ENCODE measurements at places on chromosomes 1 and 21.

- DNase-seq = no peak
Observed at GRCh38 chr1:39228252-39228651, 23.8 kb downstream of the MACF1 start.

DNA sequence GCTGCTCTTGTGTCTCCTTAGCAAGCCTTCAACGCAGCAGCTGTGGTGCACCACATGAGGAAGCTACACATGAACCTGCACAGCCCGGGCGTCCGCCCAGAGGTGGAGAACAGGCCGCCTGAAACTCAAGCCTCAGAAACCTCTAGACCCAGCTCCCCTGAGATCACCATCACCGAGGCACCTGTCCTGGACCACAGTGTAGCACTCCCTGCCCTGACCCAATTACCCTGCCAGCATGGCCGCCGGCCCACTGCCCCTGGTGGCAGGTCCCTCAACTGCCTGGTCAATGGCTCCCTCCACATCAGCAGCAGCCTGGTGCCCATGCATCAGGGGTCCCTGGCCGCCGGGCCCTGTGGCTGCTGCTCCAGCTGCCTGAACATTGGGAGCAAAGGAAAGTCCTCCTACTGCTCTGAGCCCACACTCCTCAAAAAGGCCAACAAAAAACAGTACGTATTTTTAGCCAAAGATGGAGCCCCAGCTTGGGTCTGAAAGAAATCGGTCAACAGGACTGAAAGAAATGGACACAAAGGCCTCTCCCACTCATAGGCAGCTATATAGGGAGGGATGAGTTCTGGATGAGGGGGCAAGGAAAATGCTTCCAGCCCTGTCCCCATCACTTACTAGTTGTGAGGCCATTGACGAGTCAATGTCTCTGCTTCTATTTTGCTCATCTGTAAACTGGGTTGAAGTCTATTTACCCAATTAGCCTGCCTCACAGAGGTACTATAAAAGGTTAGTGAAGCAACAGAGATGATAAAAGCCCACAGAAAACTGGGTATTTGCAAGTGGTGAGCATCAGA lies 28.5 kb downstream of the CAMK1G start:
- DNase-seq = no peak

GRCh38 chr21:32279377-32279680 lies 480 bp upstream of the MIS18A start:
- no peak for DNase-seq

- DNase-seq = no peak
Observed at GRCh38 chr1:74522148-74522547, 9.7 kb upstream of the LRRC53 start.

GRCh38 chr1:111269825-111270406 lies 20.7 kb upstream of the CHIA start:
- DNase-seq = no peak

GRCh38 chr1:9119745-9120144 lies 9.2 kb downstream of the GPR157 start:
- DNase-seq = no peak

GRCh38 chr1:64892576-64893573 lies 73.5 kb downstream of the JAK1 start:
- DNase-seq = no peak

GRCh38 chr1:55050283-55050682 lies 10.9 kb downstream of the PCSK9 start:
- no peak for DNase-seq

- no peak for DNase-seq
Observed at GRCh38 chr1:35807614-35808449, at the start of gene AGO4. AGO4 (plus strand) TSS chr1:35808016; CDS start chr1:35808417, 401 bp downstream.

- DNase-seq = no peak
Observed at GRCh38 chr1:41632781-41633575, 148.5 kb upstream of the EDN2 start.

DNA sequence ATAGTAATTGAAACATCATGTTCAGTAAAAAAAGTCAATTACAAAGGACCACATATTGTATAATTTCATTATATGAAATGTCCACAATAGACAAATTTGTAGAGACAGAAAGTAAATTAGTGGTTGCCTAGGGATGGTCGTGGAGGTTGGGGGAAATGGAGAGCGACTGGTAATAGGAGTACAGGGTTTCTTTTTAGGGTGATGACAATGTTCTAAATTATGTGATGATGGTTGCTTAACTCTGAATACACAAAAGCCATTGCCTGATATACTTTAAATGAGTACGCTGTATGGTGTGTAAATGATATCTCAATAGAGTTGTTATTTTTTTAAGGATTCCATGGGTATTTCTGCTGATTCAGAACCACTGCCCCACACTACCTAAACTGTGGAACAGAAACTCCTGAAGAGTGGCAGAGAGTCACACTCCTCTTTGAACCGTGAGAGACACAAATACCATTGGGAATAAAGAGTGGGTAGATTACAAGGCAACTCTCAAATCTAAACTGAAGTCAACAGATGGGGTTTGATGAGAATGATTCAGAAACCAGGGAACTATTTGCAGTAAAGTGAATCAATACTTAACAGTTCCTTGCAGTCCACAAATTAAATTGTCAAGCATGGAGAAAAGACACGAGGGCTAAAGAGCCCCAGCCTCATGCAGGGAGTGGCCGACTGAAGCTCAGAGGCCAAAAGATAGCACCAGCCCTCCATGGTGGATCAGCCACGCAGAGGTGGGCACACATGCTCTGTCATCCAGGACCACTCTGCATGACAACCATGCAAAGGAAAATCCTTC lies 118.0 kb downstream of the CAPN8 start:
- no peak for DNase-seq

DNA sequence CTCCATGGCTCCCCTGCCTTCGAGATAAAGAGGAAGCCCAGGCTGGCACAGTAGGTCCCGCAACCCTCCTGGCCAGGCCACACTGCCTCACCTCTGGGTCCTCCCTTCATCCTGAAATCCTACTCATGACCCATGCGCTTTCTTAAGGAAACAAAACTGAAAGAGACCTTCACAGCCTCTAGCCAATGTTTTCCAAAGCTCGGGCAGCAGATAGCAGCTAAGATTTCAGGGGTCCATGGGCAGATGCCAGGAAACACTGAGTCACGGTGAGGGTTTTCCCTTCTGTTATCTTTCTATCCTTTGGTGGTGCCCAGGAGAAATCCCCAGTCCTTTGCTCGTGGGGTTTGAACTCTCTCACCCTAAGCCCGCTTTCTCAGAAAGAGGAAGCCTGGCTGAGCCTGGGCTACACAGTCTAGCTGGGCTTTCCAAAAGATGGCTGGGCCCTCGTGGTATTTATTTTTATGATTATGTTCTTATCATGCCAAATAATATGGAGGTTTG lies 26.6 kb downstream of the TTC39A start:
- DNase-seq = no peak

DNA sequence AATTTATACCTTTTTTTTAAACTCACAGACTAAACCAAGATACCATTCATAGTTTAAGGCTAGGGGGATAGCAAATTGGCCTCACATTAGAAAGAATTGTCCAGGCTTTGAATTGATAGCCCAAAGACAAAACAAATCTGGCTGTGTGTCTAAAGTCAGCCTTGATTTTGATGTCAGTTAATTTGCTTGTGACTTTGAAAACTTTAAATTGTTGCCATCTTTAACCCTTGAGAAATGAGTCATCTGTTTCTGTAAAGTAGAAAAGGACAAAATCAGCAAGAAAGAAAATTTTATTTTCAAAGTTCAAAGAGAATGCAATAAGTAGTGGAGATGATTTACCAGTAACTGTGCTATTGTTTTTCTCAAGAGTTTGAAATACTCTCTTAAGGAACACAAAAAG lies 184.5 kb downstream of the RGS7 start:
- DNase-seq = no peak

Measured in DMS79 (cell line).